ENCODE measurements at places on chromosomes 13 and 19.

GRCh38 chr13:20160306-20161274 lies at the start of gene GJA3:
TSS of gene GJA3 (minus strand) at chr13:20161052. CDS start at chr13:20143288, 17,764 bp downstream.
- peak; percentile 72 for DNase-seq

DNA sequence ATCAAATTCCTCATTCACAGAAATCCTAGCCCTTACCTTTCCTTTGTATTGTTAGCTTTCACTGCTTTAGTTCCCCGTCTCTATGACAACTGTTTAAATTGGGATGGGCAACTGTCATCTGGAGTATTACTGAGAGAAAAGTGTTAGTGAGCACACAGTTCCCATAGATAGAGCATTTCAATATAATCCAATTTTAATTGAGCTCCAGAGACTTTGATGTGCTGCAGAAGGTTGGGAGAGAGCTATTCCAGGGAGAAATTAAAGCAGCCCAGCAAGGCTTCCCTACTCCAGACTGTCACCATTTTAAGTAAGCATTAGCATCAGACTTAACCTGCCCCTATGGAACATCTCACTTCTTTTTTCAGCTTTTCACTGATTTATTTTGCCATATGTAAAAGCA lies 55.0 kb upstream of the MAB21L1 start:
- DNase-seq = peak; percentile 25

- no peak for DNase-seq
Measured at GRCh38 chr13:72463561-72463960, 263.9 kb downstream of the MZT1 start.

- DNase-seq = no peak
Measured at GRCh38 chr13:99941911-99942310, 29.7 kb downstream of the ZIC5 start.

- DNase-seq = no peak
Measured at GRCh38 chr13:73462241-73462640, 403.4 kb downstream of the KLF5 start.

GRCh38 chr19:49409441-49410029 lies 13.7 kb downstream of the PTH2 start:
- DNase-seq = no peak

- DNase-seq = no peak
Measured at GRCh38 chr13:80082396-80083080, 258.4 kb downstream of the SPRY2 start.

- DNase-seq = no peak
Measured at GRCh38 chr13:51773515-51773914, 30.4 kb downstream of the DHRS12 start.

- DNase-seq = peak; percentile 29
Measured at GRCh38 chr19:29771708-29772414, 39.9 kb upstream of the CCNE1 start.

GRCh38 chr19:37669450-37669914 lies 14.2 kb upstream of the ZFP30 start:
- DNase-seq = no peak

DNA sequence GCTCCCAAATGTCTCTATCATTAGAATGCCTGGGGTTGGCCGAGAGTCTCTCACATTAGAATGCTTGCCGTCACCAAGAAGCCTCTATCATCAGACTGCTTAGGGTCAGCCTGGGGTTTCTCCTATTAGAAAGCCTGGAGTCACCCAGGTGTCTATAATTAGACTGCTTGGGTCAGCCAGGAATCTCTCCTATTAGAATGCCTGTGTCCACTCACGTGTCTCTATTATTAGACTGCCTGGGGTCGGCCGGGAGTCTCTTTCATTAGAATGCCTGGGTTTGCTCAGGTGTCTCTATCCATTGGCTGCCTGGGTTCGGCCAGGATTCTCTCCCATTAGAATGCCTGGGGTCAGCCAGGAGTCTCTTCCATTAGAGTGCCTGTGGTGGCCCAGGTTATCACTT lies 1453.1 kb downstream of the UQCRFS1 start:
- DNase-seq = no peak

DNA sequence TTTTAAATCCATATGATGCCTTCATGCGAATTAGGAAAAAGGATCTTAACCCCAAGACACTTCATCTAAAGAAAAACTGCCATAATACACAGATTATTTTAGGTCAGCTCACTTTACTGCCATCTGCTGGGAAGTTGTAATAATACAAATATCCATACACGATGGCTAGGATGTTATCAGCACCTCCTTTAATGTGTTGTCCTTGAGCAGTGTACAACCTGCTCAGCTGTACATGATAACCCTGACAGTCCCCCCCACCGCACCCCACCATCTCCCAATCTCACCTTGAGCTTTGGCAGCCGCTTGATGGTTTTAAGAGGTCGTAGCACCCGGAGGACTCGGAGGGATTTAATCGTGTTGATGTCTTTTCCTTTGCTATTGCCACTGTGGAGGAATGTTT lies 112.2 kb downstream of the IER2 start:
- DNase-seq = peak; percentile 66

Measured in NCI-H524 (cell line).